Common myeloid progenitor, CD34-positive (primary cell): ENCODE measurements at places on chromosomes 3 and 15.

DNA sequence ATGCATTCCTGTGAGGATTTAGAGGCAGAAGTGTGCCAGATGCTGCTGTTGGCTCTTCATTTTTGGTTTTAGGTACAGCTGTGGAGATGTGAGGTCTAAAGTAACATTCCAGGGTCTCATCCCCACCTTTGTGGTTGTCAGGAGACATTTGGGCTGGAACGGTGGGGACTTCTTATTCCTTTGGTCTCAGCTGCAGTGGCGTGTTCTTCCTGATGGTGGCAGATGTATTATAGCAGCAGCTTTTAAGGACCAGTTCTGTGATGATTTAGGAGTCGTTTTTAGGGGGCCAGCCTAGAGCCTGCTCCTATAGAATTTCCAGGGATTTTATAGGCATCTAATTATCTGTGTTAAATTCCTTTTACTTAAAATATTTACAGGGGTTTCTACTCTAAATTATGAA lies 221.0 kb upstream of the EOMES start:
- H3K4me3 ChIP-seq: no peak overlapping the region
- H3K27me3 ChIP-seq: no peaks in the 10 kb centered on the region
- no peaks in the 10 kb centered on the region for H3K36me3 ChIP-seq
- no peak overlapping the region for H3K27ac ChIP-seq
- no peaks in the 10 kb centered on the region for H3K4me1 ChIP-seq
- DNase-seq: peak; percentile 18

GRCh38 chr3:141994856-141995255 lies 118.4 kb downstream of the ATP1B3 start:
- no peaks in the 10 kb centered on the region for H3K27me3 ChIP-seq
- no peak for DNase-seq
- H3K4me3 ChIP-seq: no peak overlapping the region

DNA sequence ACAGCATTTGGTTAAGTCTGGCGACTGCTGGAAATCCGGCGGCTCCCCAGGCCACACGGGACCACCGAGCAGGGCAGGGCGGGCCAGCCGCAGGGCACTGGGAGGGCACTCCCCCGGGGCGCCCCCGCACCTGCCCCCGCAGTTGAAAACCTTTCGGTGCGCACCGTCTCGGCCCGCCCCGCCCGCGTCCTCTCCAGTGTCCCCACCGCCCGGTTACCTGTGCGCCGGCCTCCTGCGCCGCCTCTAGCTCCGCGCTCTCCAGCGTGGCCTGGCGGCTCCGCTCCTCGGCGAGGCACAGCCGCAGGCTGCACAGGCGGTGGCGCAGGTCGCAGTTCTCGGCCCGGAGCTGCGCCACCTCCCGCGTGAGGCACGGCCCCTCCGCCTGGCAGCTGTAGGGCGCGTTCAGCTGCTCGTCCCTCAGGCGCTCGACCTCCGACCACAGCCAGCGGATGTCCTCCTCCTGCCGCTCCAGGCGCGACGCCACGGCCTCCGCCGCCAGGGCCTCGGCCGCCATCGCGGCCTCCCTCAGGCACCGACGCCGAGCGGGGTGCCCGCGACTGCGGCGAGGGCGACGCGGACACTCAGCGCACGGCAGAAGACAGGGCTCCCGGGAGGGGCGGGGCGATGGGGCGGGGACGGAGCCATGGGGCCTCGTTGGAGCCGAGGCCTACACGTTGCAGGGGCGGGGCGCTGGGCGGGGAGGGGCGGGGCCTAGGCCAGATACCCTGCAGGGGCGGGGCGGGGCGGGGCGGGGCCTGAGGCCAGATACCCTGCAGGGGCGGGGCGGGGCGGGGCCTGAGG lies at the start of gene TARS3:
TSS of gene TARS3 (minus strand) at position 600 of the 801 bp plus-strand sequence. CDS start at position 514, 86 bp downstream.
- peaks cover 12% of the 10 kb centered on the region for H3K4me1 ChIP-seq
- peaks cover 19% of the 10 kb centered on the region for H3K36me3 ChIP-seq
- H3K27me3 ChIP-seq: no peaks in the 10 kb centered on the region
- peak within 1 kb of the TSS; percentile 71 for H3K4me3 ChIP-seq
- peak; percentile 96 for DNase-seq
- peak within 1 kb of the TSS; percentile 73 for H3K27ac ChIP-seq

GRCh38 chr3:65334045-65334665 lies 646.4 kb upstream of the ADAMTS9 start:
- H3K4me3 ChIP-seq: no peak overlapping the region
- H3K36me3 ChIP-seq: no peaks in the 10 kb centered on the region
- no peak overlapping the region for H3K27ac ChIP-seq
- DNase-seq: no peak
- no peaks in the 10 kb centered on the region for H3K4me1 ChIP-seq

GRCh38 chr15:85036716-85037115 lies 55.1 kb downstream of the PDE8A start:
- no peaks in the 10 kb centered on the region for H3K27me3 ChIP-seq
- no peak for DNase-seq

DNA sequence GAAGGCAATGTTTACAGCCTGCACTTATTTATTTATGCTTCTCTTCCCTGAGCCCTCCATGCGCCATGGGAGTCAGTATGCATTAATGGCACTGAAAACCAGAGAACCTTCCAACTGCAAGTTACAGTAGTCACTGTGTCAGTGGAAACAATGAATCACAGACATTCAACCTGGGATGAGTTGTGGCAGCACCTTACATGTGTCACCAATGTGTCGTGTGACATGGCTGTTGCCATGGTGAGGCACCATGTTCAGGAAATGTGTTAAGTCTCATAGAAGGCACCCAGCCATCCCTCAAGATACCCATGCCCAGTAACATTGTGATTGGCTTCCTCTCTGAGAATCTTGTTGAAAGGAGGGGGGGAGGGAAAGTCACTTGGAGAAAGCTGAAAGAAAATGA lies 105.0 kb downstream of the FOXP1 start:
- H3K27ac ChIP-seq: no peak overlapping the region
- peak; percentile 83 for DNase-seq
- peaks cover 2% of the 10 kb centered on the region for H3K36me3 ChIP-seq
- H3K4me1 ChIP-seq: no peaks in the 10 kb centered on the region
- H3K4me3 ChIP-seq: no peak overlapping the region

GRCh38 chr15:75840659-75841058 lies 2.6 kb upstream of the UBE2Q2 start:
- H3K36me3 ChIP-seq: peaks cover 2% of the 10 kb centered on the region
- no peak overlapping the region for H3K27ac ChIP-seq
- no peak for DNase-seq

DNA sequence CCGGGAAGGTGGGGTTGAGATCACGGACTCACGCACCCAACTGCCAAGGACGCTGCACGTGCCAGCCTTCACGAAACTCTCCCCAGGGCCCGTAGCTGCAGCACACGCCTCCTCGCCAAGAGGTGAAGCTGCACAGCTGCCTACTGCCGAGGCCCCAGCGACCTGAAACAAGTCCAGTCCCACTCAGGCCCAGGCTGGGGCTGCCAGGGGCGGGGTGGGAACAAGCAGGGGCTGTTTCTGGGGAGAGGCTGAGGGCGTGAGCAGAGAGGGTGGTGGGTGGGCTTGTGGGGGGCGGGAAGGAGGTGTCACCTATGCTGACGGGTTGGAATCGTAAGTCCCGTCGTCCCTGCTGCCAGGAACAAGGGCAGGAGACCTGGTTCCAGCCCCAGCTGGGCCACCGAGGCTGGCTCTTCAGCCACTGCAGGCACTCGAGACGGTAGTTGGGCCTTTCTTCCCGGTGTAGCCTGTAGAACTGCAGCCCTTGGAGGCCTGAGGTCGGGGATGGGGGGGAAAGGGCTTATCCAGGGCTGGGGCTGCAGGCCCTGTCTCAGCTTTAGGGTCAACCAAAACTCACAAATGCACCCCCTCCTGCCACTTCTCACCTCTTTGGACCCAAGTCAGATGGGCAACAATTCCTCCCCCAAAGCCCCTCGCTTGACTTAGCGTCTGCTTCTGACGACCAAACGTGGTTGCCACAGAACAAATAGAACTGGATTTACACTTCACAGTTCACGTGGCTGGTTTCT lies 44.4 kb downstream of the MUC20 start:
- no peak for DNase-seq
- H3K27me3 ChIP-seq: no peaks in the 10 kb centered on the region
- no peaks in the 10 kb centered on the region for H3K36me3 ChIP-seq

GRCh38 chr15:77030048-77030927 lies 35.4 kb downstream of the PSTPIP1 start:
- no peaks in the 10 kb centered on the region for H3K4me1 ChIP-seq
- no peak overlapping the region for H3K27ac ChIP-seq
- H3K27me3 ChIP-seq: no peaks in the 10 kb centered on the region
- H3K36me3 ChIP-seq: peaks cover 13% of the 10 kb centered on the region
- H3K4me3 ChIP-seq: no peak overlapping the region
